Retinal pigment epithelial cell (primary cell): ENCODE measurements at places on chromosomes 4 and X.

GRCh38 chrX:96447161-96447560, 237.5 kb upstream of the DIAPH2 start:
- DNase-seq = no peak

DNA sequence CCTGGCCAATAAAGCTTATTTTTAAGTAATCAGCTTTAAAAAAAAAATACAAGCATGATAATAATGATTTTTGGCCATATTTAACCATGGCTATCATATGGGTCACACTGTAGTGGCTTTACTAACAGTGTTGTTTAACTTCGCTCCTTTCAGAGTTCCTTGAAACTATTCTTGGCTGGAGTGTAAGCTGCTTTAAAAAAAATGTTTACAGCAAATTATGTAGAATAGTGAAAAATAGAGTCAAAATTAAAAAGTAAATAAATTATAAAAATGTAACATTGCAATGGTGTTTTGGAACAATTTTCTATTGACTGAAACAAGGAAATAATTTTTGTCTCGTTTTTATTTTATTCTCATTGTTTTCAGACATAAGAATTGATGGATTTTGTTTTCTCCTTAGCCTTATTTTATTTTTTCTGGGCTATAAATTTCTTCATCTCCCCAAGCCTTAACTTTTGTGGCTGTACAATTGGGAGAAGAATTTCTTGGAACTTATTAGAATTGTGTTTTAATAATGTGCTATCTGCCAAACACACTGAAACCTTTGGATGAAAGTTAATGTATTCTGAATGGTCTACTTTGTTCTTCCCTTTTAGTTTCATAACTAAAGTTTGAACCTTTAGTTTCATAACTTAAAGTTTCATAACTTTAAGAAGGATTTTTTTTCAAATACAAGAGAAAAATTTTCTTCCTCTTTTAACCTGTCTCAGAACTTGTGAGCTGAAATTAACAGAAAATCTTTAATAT, 182.0 kb downstream of the ARHGAP24 start:
- DNase-seq = no peak

GRCh38 chrX:136639506-136640176, 8.3 kb upstream of the CD40LG start:
- no peak for DNase-seq

GRCh38 chr4:141646969-141647368, 10.6 kb downstream of the IL15 start:
- no peak for DNase-seq

DNA sequence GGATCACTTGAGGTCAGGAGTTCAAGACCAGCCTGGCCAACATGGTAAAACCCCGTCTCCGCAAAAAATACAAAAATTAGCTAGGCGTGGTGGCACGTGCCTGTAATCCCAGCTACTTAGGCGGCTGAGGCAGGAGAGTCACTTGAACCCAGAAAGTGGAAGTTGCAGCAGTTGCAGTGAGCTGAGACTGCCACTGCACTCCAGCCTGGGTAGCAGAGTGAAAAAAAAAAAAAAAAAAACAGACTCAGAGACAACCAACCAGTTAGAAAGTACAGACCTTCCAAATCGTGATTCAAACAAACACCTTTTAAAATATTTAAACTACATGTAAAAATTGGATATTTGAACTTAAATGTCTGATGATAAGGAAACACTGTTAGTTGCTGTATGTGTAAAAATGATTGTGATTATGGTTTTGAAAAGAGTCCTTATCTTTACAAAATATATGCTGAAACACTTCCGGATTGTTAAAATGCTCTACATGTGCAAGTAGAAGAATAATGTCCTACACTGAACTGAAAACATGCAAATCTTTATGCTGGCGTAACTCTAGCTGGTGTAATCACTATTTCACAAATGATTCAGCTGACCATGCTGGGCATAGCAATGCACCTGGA, 37.8 kb downstream of the SH3KBP1 start:
- no peak for DNase-seq

DNA sequence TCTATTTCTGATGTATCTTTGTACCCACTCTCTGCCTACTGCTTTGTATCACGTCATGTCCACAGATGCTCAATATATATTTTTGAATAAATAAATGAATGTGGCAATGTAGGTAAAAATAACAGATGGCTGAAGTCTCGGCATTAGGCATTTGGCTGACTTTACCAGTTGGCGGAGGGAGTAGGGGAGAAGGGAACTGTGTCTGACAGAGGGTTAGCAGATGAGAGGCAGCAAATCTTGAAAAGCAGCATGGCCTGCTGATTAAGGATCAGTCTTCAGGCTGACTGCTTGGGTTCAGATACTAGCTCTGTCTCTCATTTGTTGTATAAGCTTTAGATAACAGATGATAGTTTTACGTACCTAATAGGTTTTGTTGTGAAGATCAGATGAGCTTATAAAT, 31.9 kb upstream of the RASGEF1B start:
- DNase-seq = no peak
